ENCODE measurements at places on chromosomes 12 and 14. TPM values are rescaled to one million over a fixed set of nuclear protein-coding genes. Genes with fewer than 3 reads are reported as not detected.

Gene PLXNC1
- 1.8 TPM for total RNA-seq

Gene PARPBP
- total RNA-seq: 1.2 TPM

Gene PSMB11
- total RNA-seq: not detected

Gene CISTR
- not detected for total RNA-seq
